ENCODE measurements at places on chromosomes 6 and 20.
A peak's percentile ranks its signal among the peaks of the same experiment; 100 is the strongest.

GRCh38 chr6:101847690-101848089, 454.2 kb downstream of the GRIK2 start:
- H3K27me3 ChIP-seq, result no peaks in the 10 kb centered on the region
- no peaks in the 10 kb centered on the region for H3K4me1 ChIP-seq
- no peak overlapping the region for H3K4me3 ChIP-seq
- H3K27ac ChIP-seq, result no peak overlapping the region

GRCh38 chr6:146697921-146698320, 99.1 kb downstream of the ADGB start:
- H3K36me3 ChIP-seq, result no peaks in the 10 kb centered on the region
- no peaks in the 10 kb centered on the region for H3K27me3 ChIP-seq
- H3K27ac ChIP-seq, result no peak overlapping the region
- DNase-seq, result no peak
- no peaks in the 10 kb centered on the region for H3K4me1 ChIP-seq

DNA sequence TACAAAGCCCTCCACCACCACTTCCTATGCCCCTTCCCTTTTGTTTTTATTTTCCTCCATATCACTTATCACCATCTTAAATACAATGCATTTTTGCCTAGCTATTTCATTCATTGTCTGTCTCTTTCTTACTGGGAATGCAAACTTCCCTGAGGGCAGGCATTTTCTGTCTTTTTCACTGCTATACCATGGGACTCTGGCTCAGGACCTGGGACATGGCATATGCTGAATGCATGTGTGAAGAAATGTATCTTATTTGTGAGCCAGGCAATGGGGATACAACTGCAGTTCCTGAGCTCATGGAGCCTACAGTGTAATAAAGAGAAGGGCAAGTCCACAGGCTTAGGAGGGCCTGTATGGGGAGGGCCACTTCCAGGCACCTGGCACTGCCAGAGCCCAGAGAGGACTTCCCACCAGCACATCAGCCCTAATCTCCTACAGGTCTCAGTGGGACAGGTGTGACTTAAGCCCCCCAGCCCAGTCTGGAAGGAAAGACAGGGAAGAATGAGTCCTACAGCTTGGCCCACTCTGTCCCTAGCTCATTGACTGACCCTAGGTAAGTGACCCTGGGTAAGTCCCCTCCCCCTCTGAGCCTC, 43.2 kb downstream of the TFEB start:
- peaks cover 2% of the 10 kb centered on the region for H3K4me1 ChIP-seq
- H3K36me3 ChIP-seq, result peaks cover 24% of the 10 kb centered on the region
- H3K4me3 ChIP-seq, result no peak overlapping the region
- no peak overlapping the region for H3K27ac ChIP-seq
- no peaks in the 10 kb centered on the region for H3K27me3 ChIP-seq

DNA sequence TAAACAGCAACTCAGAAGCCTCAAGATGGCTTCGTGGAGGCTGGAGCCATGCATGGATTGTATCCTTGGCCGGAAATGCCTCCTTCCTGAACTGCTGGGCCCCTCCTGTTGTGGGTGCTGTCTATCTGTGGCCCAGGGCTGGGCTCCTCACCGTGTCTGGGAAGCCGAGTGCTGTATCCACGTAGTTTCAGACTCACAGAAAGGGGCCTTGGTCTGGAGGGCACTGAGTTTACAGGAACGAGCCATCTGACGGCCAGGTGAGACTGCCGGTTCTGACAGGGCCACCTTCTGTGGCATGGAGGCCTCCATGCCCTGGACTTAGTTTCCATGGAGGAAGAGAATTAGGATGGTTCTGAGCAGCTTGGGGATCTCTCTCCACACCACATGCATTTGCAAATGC, 142.2 kb downstream of the ERMARD start:
- peaks cover 10% of the 10 kb centered on the region for H3K27me3 ChIP-seq
- DNase-seq, result no peak
- H3K4me1 ChIP-seq, result no peaks in the 10 kb centered on the region
- H3K36me3 ChIP-seq, result no peaks in the 10 kb centered on the region

DNA sequence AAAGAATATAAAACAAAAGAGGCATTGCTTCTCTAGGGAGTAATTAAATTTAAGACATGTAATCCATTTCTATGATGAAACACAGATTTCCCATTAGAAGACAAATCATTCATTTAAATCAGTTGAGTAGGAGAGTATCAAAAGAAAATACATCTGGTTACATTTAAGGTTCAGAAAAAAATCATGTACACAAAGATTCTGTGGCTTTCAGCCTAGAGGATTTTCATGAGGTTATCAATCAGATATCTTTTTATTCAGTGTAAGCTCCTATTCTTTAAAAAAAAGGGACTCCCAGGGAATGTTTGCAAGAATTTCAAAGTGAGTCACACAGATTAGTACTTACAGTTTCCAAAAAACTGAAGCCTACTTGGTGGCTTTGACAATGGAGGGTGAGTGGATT, 24.9 kb downstream of the COL21A1 start:
- no peaks in the 10 kb centered on the region for H3K4me1 ChIP-seq
- DNase-seq, result no peak
- H3K27me3 ChIP-seq, result no peaks in the 10 kb centered on the region
- no peak overlapping the region for H3K4me3 ChIP-seq

DNA sequence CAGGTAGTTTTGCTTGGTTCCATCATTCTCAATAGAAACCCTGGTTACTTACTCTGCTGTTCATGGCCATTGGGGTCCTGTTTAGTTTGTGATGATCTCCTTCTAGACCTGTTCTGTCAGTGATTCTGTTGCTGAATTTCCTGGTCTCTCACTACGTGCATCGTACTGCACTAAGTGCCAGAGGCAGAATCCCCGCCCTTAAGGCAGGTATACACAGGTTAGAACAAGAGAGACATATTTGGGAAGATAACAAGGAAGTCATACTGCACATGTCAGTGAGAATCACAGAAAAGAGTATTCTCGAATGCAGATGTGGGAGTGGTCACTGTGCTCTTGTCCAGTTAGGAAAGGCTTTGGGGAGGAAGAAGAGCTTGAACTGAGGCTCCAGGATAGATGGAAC, 148.1 kb upstream of the MYLIP start:
- H3K4me3 ChIP-seq, result no peak overlapping the region
- H3K27ac ChIP-seq, result no peak overlapping the region
- DNase-seq, result no peak
- peaks cover 2% of the 10 kb centered on the region for H3K4me1 ChIP-seq
- H3K36me3 ChIP-seq, result no peaks in the 10 kb centered on the region

- no peak overlapping the region for H3K27ac ChIP-seq
- H3K27me3 ChIP-seq, result peaks cover 21% of the 10 kb centered on the region
- DNase-seq, result no peak
- H3K4me1 ChIP-seq, result no peaks in the 10 kb centered on the region
- H3K4me3 ChIP-seq, result no peak overlapping the region
- H3K36me3 ChIP-seq, result no peaks in the 10 kb centered on the region
Measured at GRCh38 chr20:10065154-10065833, 30.5 kb downstream of the ANKEF1 start.

DNA sequence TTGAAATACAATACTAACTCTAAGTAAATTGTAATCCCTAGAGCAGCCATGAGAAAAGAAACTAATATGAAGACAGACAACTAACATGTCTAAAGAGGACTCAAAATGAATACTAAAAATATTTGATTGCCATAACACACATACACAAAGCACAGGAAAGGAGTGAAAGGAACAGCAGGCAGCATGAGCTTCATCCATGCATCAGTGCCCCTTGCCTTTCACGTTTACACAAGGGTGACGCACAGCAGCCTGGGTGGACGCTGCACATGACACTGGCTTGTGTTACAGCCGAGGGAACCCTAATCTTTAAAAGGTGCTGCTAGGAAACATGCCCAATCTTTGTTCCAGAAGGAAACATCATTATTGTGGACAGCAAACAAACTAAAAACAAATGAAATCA, 123.5 kb downstream of the MAN1A1 start:
- peaks cover 13% of the 10 kb centered on the region for H3K36me3 ChIP-seq
- no peak overlapping the region for H3K4me3 ChIP-seq
- H3K27ac ChIP-seq, result no peak overlapping the region
- DNase-seq, result no peak

DNA sequence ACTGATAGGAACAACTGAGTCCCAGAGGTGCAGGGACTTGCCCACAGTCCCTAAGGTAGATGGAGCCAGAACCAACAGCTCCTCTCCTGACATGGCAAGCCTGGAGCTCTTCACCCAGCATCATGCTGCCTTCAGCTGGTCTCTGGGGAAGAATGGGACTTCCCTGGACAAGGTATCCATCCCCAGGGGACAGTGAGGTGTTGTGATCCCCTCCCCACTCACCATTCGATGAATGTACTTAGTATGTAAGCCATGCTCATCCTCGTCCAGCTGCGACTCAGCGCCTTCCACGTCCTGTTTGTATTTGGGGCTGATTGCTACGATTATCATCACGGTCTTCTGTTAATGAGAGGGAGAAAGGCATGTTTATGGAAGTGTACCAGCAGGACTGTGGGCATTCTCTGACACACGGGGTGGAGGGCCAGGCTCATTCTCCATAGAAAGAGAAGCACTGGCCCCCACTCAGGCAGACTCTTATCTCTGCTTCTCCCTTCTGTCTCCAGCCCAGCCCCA, 39.4 kb downstream of the TRAF3IP2 start:
- peaks cover 88% of the 10 kb centered on the region for H3K36me3 ChIP-seq
- H3K27me3 ChIP-seq, result no peaks in the 10 kb centered on the region
- no peak overlapping the region for H3K4me3 ChIP-seq
- peak overlapping the region; percentile 51 for H3K27ac ChIP-seq
- H3K4me1 ChIP-seq, result peaks cover 55% of the 10 kb centered on the region
- DNase-seq, result no peak

- no peak for DNase-seq
- H3K36me3 ChIP-seq, result peaks cover 18% of the 10 kb centered on the region
- no peak overlapping the region for H3K4me3 ChIP-seq
- peaks cover 44% of the 10 kb centered on the region for H3K4me1 ChIP-seq
- no peak overlapping the region for H3K27ac ChIP-seq
Measured at GRCh38 chr6:161003336-161003735, 11.8 kb downstream of the MAP3K4 start.

DNA sequence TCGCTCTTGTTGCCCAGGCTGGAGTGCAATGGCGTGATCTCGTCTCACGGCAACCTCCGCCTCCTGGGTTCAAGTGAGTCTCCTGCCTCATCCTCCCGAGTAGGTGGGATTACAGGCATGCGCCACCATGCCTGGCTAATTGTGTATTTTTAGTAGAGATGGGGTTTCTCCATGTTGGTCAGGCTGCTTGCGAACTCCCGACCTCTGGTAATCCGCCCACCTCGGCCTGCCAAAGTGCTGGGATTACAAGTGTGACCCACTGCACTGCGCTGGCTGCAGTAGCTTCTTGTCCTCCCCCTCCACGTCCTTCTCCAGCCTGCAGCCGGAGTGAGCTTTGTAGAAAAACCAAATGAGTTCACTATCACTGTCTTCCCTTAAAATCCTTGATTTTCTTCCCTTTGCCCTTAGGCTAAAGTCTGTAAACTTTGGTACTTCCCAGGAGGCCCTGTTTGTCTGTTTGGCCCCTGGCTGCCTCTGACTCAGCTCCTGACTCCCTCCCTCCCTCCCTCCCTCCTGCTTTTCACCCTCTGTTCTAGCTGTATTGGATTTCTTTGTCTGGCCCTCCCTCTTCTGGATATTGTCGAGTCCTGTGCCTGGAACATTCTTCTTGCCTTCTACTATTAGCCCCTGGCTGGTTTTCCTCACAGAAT, 12.9 kb downstream of the PARD6B start:
- peaks cover 34% of the 10 kb centered on the region for H3K36me3 ChIP-seq
- no peak for DNase-seq
- H3K4me1 ChIP-seq, result peaks cover 40% of the 10 kb centered on the region
- no peaks in the 10 kb centered on the region for H3K27me3 ChIP-seq
- H3K4me3 ChIP-seq, result no peak overlapping the region
